ENCODE measurements at places on chromosomes 6 and 20. TPM values are rescaled to one million over a fixed set of nuclear protein-coding genes. Genes with fewer than 3 reads are reported as not detected.

Gene NRSN1
- not detected for total RNA-seq

- H3K27me3 ChIP-seq: no peaks in the 10 kb centered on the region
- no peak for DNase-seq
- H3K36me3 ChIP-seq: no peaks in the 10 kb centered on the region
- no peak overlapping the region for H3K4me3 ChIP-seq
Observed at GRCh38 chr6:101263596-101263995, 129.9 kb upstream of the GRIK2 start.

- no peak for DNase-seq
- H3K4me1 ChIP-seq: peaks cover 45% of the 10 kb centered on the region
- H3K4me3 ChIP-seq: peak overlapping the region; percentile 72
- H3K27me3 ChIP-seq: peaks cover 64% of the 10 kb centered on the region
- peak overlapping the region; percentile 50 for H3K27ac ChIP-seq
- no peaks in the 10 kb centered on the region for H3K36me3 ChIP-seq
Observed at GRCh38 chr6:108116546-108117426, 42.2 kb upstream of the OSTM1 start.

GRCh38 chr6:152206072-152206818 lies 398.8 kb downstream of the ESR1 start:
- H3K36me3 ChIP-seq: peaks cover 46% of the 10 kb centered on the region
- H3K27ac ChIP-seq: no peak overlapping the region
- H3K4me1 ChIP-seq: peaks cover 18% of the 10 kb centered on the region
- no peaks in the 10 kb centered on the region for H3K27me3 ChIP-seq
- no peak overlapping the region for H3K4me3 ChIP-seq

DNA sequence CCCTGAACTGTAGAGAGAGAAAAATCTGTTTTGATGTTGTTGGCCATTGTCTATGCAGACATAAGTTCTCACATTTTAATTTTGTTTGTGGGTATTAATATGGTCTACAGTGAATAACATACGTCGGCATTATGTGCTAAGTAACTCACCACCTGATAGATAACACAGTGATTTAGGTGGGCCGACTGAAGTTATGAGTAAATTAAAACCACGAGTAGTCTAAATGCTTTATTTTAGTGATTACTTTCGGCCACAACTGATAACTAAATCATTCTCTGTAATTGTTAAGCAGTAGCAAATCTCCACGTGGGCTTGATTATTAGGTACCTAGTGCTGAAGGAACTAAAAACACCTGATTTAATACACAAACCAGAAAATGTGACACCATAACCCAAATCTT lies 1.1 kb downstream of the DOP1A start:
- peak overlapping the region; percentile 83 for H3K4me3 ChIP-seq
- peaks cover 41% of the 10 kb centered on the region for H3K4me1 ChIP-seq
- no peak for DNase-seq
- H3K27me3 ChIP-seq: no peaks in the 10 kb centered on the region
- no peaks in the 10 kb centered on the region for H3K36me3 ChIP-seq
- peak overlapping the region; percentile 86 for H3K27ac ChIP-seq

- DNase-seq: no peak
- H3K36me3 ChIP-seq: peaks cover 18% of the 10 kb centered on the region
- H3K4me1 ChIP-seq: no peaks in the 10 kb centered on the region
- H3K27ac ChIP-seq: no peak overlapping the region
- H3K27me3 ChIP-seq: no peaks in the 10 kb centered on the region
Observed at GRCh38 chr20:58669287-58670006, 18.4 kb downstream of the STX16 start.
